PC-3 (cell line): ENCODE measurements at places on chromosomes 3 and 15. TPM values are rescaled to one million over a fixed set of nuclear protein-coding genes. Genes with fewer than 3 reads are reported as not detected.

Gene CCR1
- total RNA-seq = 0.15 TPM in 1 of 2 replicates, not detected in the other

DNA sequence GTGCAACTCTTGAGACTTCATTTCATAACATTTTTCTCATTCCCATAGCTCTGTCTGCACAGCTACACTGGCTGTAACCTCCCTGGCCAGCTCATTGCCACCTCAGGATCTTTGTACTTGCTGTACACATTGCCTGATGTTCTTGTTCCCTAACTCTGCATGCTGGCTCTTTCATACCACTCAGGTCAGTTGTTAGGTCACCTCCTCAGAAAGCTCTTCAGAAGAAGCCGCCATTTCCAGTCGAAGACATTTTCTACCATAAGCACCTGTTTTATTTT lies 176.2 kb downstream of the AKAP13 start:
- no peak for DNase-seq

Gene GPR62
- not detected in 2 replicates for total RNA-seq

DNA sequence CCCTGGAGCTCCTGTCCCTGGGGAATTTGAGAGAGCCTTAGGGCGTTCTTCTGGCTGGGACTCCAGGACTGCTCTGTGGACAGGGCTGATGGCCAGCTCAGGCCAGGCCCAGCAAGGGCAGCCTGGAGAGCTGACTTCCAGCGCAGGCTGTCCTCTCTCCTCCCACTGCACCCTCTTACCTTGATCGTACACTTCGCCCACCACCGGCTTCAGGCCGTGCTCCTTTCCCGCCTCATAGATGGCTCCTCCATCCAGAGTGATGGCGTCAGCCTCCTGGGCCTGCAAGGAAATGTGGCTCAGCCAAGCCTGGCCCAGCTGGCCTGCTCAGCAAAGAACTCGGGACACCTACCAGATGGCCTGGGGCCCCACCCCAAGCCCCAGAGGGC lies 3.1 kb downstream of the MELTF start:
- DNase-seq = no peak

Gene AMIGO3
- 1.8 and 2.1 TPM in 2 replicates for total RNA-seq

GRCh38 chr3:159929171-159930141 lies 59.2 kb upstream of the IL12A start:
- peak; percentile 81 for DNase-seq

DNA sequence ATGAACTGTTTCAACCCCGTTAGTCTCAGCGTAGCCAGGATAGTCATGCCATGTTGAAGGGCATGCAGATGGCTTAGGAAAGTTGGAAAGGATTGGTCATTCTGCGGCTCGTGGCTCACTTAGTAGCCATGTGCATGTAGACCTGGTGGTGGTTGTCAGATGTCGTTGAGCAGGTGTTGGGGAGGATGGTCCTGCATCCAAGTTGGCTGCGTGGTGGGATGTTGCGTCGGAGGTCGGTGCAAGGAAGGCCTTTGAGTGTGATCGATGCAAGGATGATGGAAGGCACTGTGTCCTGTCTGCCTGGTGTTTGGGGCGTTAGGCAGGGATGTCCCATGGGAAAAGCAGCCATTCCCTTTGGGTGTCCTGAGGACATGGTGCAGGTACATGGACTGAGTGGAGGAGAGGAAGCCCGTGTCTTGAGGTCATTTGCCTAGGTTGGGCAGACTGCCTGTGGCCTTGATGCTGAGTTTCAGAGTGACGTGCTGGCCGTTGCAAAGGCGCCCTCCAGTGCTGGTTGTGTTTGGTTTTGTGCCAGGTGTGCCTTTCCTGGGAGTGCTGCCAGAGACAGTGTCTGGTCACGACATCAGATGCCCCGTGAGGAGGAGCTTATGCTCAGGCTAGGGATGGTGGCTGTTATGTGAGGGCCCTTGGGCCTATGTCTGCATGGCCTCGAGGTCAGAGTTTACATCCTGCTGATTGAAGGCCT lies 103.4 kb downstream of the SNRPN start:
- no peak for DNase-seq

Gene PP2D1
- not detected in 2 replicates for total RNA-seq

Gene LRRC31
- total RNA-seq = 0.04 TPM in 1 of 2 replicates, not detected in the other

- peak; percentile 39 for DNase-seq
These were observed 78.6 kb downstream of the FHIT start for GRCh38 chr3:61172684-61173083.

- DNase-seq = no peak
These were observed 119.4 kb downstream of the IQCH start for GRCh38 chr15:67373971-67374370.

GRCh38 chr3:97291901-97292300 lies 472.7 kb upstream of the ARL6 start:
- no peak for DNase-seq

Gene ZBTB20
- 1.3 and 3.7 TPM in 2 replicates for total RNA-seq

Gene ATP10A
- 2.6 and 5.0 TPM in 2 replicates for total RNA-seq

GRCh38 chr3:52483577-52484381 lies 11.4 kb upstream of the STAB1 start:
- no peak for DNase-seq

DNA sequence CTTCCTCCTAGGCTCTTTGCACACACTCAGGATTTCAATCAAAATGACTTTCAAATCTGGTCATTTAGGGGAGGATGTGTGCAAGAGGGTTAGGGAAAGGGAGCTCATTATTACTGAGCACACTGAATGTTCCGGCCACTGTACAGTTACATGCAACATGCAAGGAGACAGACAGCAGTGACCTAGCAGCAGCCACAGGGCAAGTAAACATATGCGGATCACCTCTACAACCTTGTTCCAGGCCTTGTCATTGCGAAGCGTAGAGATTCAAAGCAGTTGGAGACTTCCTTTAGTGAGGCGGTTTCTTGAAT lies 837.6 kb downstream of the AGBL1 start:
- DNase-seq = no peak

Gene ATP13A5
- total RNA-seq = not detected in 2 replicates

Gene LIPH
- total RNA-seq = 0.35 and 1.0 TPM in 2 replicates

GRCh38 chr3:6585360-6585759 lies 275.6 kb upstream of the GRM7 start:
- DNase-seq = no peak

GRCh38 chr3:42721690-42722089 lies 19.1 kb upstream of the HHATL start:
- DNase-seq = no peak

- DNase-seq = peak; percentile 66
These were observed 50.8 kb downstream of the GXYLT2 start for GRCh38 chr3:72938471-72939265.

Gene MKRN2
- 41.6 and 45.8 TPM in 2 replicates for total RNA-seq

- DNase-seq = no peak
These were observed 13.3 kb downstream of the ITGA11 start for GRCh38 chr15:68418611-68419161.

DNA sequence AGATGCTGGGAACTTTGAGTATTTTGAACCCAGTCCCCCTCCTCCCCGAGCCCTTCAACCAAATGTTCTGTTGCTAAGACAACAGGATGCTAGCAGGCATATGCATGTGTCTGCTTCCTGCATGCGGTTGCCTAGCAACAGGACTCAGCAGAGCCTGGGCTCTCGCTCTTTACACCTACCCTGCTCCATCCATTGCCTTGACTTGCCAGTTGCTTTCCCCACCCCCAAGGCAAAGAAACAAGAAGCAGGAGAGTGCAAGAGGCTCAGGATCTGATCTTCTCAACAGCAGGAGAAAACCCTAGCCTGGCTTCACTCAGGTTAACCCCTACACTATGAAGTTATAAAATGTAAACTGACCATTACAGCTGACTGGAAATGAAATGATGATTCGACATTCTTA lies 393.0 kb downstream of the IGSF11 start:
- DNase-seq = no peak

Gene MRAS
- total RNA-seq = 2.8 and 5.3 TPM in 2 replicates

- peak; percentile 87 for DNase-seq
These were observed 65.2 kb downstream of the MYLK start for GRCh38 chr3:123818921-123819429.

Gene CFAP100
- not detected in 2 replicates for total RNA-seq

DNA sequence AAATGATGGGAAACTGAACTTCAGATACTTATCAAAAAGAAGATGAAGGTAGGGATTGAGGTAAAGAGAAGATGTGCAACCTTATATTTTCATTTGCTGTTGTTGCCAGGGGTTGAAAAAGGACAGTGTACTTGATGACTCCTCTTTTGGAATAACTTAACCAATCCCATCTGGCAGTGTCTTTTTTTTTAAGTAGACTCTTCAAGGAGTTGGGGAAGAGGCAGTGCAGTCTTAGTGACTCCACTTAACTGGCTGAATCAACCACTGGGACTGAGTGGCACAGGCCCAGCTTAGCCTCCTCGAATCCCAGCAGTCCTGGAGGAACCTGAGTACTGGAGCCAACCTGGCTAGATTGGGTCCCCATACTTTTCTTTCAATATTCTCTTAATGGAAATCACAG lies 27.3 kb upstream of the FILIP1L start:
- no peak for DNase-seq

Gene NRROS
- total RNA-seq = 0.07 and 0.29 TPM in 2 replicates

DNA sequence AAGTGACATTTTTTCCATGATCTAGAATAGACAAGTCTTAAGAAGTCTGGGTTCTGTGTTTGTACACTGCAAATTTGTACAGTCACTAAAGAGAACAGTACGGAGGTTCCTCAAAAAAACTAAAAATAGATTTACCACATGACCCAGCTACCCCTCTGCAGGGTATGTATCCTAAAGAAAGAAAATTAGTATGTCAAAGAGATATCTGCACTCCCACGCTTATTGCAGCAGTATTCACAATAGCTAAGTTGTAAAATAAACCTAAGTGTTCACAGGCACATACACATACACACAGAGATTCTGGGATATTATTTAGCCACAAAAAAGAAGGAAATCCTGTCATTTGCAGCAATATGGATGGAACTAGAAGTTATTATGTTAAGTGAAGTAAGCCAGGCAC lies 120.4 kb downstream of the ZIC1 start:
- DNase-seq = no peak

Gene CHRFAM7A
- total RNA-seq = 19.0 TPM in 1 of 2 replicates, not detected in the other

Gene PLCH1
- 4.1 and 4.5 TPM in 2 replicates for total RNA-seq

GRCh38 chr15:61050844-61051568 lies 178.1 kb downstream of the RORA start:
- DNase-seq = peak; percentile 23

DNA sequence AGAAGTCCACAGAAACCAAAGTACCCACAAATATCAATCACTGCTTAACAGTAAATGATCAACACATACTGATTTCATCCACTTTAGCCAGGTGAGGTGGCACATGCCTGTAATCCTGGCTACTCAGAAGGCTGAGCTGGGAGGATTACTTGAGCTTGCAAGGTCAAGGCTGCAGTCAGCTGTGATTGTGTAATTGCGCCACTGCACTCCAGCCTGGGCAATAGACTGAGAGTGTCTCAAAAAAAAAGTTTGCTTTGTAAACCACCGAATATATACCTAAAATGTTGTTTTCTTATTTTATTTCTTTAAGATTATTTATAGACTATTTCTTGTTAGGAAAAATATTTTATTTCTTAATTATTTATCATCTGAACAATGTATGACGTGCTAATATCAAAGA lies 8.7 kb upstream of the ATP13A4 start:
- DNase-seq = no peak

- no peak for DNase-seq
These were observed 189.8 kb downstream of the MBNL1 start for GRCh38 chr3:152458376-152459117.

DNA sequence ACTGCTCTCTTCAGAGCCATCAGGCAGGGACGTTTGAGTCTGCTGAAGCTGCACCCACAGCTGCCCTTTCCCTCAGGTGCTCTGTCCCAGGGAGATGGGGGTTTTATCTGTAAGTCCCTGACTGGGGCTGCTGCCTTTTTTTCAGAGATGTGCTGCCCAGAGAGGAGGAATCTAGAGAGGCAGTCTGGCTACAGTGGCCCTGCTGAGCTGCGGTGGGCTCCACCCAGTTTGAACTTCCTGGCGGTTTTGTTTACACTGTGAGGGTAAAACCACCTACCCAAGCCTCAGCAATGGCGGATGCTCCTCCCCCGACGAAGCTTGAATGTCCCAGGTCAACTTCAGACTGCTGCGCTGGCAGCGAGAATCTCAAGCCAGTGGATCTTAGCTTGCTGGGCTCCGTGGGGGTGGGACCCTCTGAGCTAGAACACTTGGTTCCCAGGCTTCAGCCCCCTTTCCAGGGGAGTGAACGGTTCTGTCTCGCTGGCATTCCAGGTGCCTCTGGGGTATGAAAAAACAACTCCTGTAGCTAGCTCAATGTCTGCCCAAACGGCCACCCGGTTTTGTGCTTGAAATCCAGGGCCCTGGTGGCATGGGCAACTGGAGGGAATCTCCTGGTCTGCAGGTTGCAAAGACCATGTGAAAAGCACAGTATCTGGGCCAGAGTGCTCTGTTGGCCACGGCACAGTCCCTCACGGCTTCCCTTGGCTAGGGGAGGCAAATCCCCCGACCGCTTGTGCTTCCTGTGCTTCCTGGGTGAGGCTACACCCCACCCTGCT lies 21.1 kb upstream of the ST6GAL1 start:
- no peak for DNase-seq

Gene EPHA3
- total RNA-seq = 0.33 TPM in 1 of 2 replicates, not detected in the other

- DNase-seq = no peak
These were observed 110.6 kb downstream of the GABRB3 start for GRCh38 chr15:26662283-26662682.

DNA sequence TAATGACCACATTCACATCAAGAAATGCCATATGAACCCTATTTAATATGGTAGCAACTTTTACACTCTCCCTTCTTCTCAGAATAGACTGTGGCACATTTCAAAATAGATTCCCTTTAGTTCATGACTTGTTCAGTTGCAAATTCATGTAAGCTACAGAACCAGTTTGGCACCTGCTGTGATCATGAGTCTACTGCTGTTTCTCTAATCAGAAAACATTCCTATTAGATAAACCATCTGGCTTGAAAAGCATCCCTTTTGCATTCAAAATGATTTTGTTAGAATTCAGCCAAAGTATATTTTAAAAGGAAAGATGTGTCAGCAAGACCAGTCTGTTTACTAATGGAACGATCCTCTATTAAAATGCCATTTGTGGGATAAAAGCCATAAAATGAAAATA lies 304.4 kb downstream of the BCHE start:
- DNase-seq = no peak

Gene INKA1
- 1.3 and 5.8 TPM in 2 replicates for total RNA-seq

Gene SPINK8
- total RNA-seq = not detected in 2 replicates

Gene SCAANT1
- total RNA-seq = not detected in 2 replicates

DNA sequence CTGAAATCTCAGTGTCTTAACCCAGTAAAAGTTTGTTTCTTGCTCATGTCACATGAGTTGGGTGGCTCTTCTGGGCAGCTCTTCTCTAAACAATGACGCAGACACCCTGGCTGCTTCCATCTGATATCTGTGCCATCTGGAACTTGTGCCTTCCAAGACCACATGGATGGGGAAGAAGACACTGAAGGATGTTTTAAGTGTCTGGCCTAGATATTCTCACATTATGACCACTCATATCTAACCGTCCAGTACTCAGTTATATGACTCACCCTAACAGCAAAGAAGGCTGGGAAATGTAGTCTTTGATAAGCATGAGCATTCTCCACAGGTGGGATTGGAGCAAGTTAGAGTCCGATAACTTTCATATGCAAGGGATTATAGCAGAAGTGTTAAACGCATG lies 66.4 kb downstream of the RYR3 start:
- DNase-seq = no peak

GRCh38 chr15:56099311-56099710 lies 105.9 kb upstream of the NEDD4 start:
- DNase-seq = no peak

Gene EXOSC7
- 79.8 and 81.5 TPM in 2 replicates for total RNA-seq

- DNase-seq = peak; percentile 99
These were observed 500.9 kb downstream of the SOX2 start for GRCh38 chr3:182212479-182213076.
